ENCODE measurements at places on chromosomes 3 and 15.
A peak's percentile ranks its signal among the peaks of the same experiment; 100 is the strongest.

GRCh38 chr15:63519041-63519440 lies 14.6 kb downstream of the USP3 start:
- no peak for DNase-seq

- peak; percentile 40 for DNase-seq
These were observed 38.0 kb upstream of the COPB2 start for GRCh38 chr3:139427283-139428060.

DNA sequence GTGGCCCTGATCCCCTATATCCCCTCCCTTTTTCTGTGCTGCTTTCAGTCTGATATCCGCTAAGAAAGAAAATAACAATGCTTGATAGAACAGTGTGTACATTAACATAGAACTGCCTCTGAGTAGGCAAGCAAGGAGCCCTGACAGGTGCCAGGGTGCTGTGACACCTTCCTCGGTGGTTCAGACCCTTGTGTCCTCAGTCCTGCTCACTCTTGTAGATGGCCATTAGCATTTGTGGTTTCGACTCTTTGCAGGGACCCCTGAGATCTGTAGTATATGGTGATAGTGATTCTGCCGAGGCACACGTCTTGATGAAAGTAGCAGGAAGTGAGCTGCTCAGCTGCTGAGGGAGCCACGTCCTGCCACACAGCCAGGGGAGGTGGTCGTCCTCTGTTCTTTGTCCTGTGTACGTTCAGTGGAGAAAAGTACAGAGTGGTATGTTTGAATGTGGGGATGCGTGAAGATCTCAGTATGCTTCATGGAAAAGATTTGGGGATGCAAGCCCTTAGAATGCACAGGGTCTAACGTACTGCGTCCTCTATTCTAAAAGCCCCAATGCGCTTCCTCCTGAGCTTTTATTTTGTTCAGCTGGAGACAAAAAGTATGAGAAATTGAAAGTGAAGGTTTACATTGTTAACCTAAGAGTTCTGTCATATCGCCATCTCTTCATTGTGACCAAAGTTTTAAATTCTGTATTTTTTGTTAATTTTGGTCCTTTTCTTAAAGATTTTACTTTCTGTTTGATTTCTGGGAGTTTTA lies 35.4 kb downstream of the PXYLP1 start:
- DNase-seq = no peak

DNA sequence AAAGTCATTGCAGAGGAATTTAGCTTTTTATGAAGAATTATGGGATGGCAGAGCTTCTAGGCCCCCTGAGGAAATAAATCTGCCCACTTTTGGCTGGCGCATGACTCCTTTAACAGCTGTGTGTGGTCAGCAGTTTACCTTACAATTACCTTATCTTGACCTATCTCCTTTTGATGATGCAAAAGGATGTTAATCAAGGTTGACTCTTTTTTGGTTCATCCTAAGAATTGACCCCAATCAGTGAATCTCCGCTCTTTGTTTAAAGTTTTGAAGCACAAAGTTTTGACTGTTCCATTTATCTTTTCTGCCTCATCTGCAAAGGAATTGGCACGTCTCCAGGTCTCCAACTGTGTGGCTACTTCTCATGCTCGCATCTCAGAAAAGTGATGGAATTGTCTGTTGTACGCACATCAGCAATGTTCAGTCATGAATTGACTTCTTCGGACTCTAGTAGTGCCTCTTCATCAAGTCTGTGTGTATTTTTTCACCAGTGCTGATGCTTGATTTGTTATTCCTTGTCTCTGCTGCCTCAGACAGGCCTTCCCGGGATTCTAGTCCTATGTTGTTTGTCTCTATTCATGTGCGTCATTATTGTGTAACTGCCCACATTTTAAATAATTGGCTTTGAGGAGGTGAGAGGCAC lies 196.2 kb upstream of the CFAP20DC start:
- DNase-seq = no peak

GRCh38 chr15:58475573-58476524 lies 44.1 kb downstream of the LIPC start:
- DNase-seq = no peak

- no peak for DNase-seq
These were observed 6.5 kb upstream of the ARL8B start for GRCh38 chr3:5115506-5116162.

GRCh38 chr3:110494728-110495127 lies 576.9 kb upstream of the NECTIN3 start:
- no peak for DNase-seq

GRCh38 chr15:40999190-40999589 lies 45.9 kb downstream of the CHAC1 start:
- no peak for DNase-seq

- DNase-seq = no peak
These were observed 20.1 kb downstream of the SLC15A2 start for GRCh38 chr3:121914081-121914998.

DNA sequence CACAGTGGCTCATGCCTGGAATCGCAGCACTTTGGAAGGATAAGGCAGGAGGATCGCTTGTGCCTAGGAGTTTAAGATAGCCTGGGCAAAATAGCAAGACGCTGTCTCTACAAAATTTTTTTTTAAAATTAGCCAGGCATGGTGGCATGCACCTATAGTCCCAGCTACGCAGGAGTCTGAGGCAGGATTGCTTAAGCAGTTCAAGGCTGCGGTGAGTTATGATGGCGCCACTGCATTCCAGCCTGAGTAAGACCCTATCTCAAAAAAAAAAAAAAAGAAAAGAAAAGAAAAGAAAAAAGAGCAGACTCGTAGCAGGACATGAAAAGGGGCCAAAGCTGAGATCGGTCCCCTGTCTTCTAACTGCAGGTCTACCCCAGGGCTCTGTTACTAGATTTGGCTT lies 18.9 kb downstream of the SRGAP3 start:
- no peak for DNase-seq

- no peak for DNase-seq
These were observed 140.7 kb downstream of the FHIT start for GRCh38 chr3:61110576-61110975.

DNA sequence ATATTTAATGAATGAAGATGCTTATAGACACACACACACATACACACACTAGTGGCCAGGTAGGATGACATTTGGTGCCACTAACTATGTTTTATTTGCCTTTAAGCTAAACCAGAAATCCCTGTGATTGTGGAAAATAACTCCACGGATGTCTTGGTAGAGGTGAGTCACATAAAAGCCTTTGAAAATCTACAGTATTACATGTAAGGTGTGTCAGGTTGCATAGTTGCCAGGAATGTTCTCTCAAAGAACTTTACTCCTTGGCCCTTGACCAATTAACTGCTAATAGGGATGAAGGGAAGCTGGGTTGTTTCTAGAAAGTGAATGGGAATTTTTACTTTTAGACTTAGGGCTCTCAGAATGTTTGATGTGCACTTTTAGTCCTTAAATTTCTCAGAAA lies 9.9 kb downstream of the ZBED2 start:
- DNase-seq = no peak

- DNase-seq = no peak
These were observed 28.9 kb upstream of the DRD3 start for GRCh38 chr3:114207768-114208167.

- DNase-seq = no peak
These were observed 22.4 kb downstream of the MCTP2 start for GRCh38 chr15:94253742-94254141.

GRCh38 chr3:113277414-113277813 lies 66.1 kb downstream of the BOC start:
- DNase-seq = no peak

DNA sequence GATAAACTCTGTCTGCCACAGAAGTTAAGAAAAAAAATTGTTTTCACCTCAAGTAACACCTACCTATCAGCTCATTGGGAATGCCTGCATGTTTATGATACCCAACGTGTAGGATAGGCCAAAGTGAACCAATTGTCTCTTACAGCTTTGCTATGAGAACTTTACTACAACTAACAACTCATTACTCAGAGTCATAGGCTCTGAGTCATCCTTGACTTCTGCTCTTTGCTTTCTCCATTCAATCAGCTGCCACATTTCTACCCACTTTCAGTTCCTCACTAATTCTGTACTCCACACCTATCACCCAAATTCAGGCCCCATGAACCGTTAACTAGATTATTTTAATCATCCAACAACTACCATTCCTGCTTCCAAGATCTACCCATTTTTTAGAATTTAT lies 843.9 kb downstream of the TUSC7 start:
- no peak for DNase-seq

GRCh38 chr3:100737334-100737733 lies 28.0 kb downstream of the TFG start:
- DNase-seq = no peak
